ENCODE measurements at places on chromosomes 6 and 20.

DNA sequence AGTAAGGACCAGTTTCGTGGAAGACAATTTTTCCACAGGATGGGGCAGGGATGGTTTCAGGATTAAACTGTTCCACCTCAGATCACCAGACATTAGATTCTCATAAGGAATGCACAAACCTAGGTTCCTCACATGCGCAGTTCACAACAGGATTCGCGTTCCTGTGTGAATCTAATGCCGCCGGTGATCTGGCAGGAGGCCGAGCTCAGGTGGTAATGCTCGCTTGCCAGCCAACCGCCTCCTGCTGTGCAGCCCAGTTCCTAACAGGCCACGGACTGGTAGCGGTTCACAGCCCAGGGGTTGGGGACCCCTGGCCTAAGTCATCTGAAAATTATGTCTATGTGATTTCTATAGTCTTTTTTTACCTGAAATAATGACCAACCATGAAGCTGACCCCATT, 217.5 kb downstream of the TMEM200A start:
- no peaks in the 10 kb centered on the region for H3K4me1 ChIP-seq
- no peaks in the 10 kb centered on the region for H3K36me3 ChIP-seq
- no peaks in the 10 kb centered on the region for H3K27me3 ChIP-seq
- no peak for DNase-seq
- H3K27ac ChIP-seq, result no peak overlapping the region

DNA sequence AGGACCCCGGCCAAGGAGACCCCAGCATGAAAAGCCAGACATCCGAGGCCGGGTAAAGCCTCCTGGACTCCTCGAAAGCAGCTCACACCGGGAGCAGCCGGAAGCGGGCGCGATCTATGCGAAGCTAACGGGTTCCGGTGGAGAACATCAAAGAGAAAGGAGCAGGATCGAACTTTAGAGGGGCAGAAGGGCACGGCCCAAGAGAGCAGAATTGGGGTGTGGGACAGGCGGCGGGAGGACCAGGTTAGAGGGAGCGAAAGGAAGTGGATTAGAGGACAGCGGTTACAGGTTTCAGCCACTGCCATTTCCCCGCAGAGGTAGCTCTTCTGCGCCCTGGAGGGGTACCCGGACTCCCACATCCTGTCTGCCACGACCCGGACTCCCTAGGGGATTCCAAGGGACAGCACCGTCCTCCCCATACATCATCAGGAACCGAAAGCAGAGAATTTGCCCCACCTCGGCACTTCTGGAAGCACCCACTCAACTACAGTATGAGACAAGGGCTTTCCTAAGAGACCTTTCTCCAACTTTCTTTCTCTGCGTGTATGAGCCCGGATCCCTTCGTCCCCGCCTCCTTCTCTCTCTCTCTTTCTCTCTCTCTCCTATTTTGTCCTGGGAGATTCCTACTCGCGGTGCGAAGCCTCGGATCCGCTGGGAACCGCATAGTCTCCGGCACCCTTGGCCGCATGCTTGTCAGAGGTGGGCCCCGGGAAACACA, 507 bp upstream of the VGLL2 start:
- no peak overlapping the region for H3K27ac ChIP-seq
- no peaks in the 10 kb centered on the region for H3K36me3 ChIP-seq
- H3K27me3 ChIP-seq, result peaks cover 69% of the 10 kb centered on the region
- peaks cover 5% of the 10 kb centered on the region for H3K4me1 ChIP-seq

DNA sequence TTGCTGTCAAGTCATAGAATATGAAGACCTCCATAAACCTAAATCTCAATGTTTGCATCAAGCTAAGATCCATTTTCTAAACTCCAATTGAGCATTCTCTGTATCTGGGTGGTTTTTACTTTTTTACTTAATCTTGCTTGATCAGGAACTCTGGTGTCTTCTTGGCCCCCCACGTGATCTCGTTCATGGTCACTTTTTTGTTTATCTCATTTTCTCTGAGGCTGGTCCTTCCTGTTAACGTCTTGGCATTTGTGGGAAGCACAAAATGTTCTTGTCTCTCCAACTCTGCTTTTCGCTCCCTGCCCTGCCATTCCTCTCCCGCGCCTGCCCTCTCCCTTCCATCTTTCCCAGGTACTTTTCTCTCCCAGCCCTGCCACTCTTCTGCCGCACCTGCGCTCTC, 14.0 kb upstream of the MAPRE1 start:
- H3K4me1 ChIP-seq, result no peaks in the 10 kb centered on the region
- DNase-seq, result no peak
- H3K4me3 ChIP-seq, result no peak overlapping the region

GRCh38 chr6:38326837-38327236, 312.9 kb downstream of the BTBD9 start:
- no peak overlapping the region for H3K27ac ChIP-seq
- no peak overlapping the region for H3K4me3 ChIP-seq

DNA sequence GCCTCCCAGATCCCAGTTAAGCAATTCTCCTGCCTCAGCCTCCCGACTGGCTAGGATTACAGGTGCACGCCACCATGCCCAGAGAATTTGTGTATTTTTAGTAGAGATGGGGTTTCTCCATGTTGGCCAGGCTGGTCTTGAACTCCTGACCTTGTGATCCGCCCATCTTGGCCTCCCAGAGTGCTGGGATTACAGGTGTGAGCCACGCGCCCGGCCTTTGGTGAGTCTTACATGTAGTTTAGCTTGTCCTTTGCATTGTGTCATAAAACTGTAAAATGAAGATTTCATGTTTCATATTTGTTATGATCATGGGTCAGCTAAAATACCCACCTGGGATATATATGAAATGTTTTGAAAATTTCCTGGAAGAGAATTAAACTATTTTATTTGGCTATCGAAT, 183.5 kb downstream of the SASH1 start:
- H3K36me3 ChIP-seq, result no peaks in the 10 kb centered on the region
- no peak overlapping the region for H3K4me3 ChIP-seq
- H3K27me3 ChIP-seq, result no peaks in the 10 kb centered on the region

DNA sequence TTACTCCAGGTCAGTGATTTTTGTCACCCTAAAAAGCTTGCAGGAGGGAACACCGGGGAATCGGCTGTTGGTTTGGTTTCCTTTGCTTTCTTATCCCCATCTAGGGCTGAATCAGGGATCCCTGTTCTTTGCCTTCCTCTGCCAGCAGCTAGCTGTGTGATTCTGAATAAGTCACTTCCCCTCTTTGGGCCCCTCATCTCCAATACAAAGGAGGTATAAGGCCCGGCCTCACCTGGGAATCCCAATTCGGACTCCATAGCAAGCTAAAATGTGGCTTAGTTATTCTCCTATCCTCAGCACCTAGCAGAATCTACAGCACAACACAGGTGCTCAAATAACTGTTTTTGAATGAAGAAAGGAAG, 18.5 kb upstream of the ARMC12 start:
- H3K27me3 ChIP-seq, result no peaks in the 10 kb centered on the region
- peaks cover 4% of the 10 kb centered on the region for H3K4me1 ChIP-seq
- H3K27ac ChIP-seq, result peak overlapping the region; percentile 71
- H3K4me3 ChIP-seq, result no peak overlapping the region
- no peak for DNase-seq

DNA sequence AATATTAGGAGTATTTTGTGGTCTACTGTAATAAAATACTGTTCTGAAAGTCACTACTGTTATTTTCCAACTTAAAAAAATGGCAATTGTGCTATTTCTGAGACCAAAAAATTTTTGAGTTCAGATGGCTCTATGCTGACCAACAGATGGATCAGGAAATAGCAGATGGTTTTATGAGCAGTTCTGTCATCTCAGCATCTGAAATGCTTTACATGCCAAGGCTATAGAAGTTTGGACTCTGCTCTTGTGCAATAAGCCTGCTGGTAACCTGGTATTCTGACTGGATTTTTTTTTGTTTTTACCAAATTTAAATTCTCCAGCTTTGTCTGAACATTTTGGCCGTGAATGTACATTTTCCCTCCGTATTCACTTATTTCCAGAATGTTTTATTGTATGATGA, 1127.5 kb downstream of the GRIK2 start:
- H3K27ac ChIP-seq, result no peak overlapping the region
- no peaks in the 10 kb centered on the region for H3K4me1 ChIP-seq
- H3K36me3 ChIP-seq, result no peaks in the 10 kb centered on the region

DNA sequence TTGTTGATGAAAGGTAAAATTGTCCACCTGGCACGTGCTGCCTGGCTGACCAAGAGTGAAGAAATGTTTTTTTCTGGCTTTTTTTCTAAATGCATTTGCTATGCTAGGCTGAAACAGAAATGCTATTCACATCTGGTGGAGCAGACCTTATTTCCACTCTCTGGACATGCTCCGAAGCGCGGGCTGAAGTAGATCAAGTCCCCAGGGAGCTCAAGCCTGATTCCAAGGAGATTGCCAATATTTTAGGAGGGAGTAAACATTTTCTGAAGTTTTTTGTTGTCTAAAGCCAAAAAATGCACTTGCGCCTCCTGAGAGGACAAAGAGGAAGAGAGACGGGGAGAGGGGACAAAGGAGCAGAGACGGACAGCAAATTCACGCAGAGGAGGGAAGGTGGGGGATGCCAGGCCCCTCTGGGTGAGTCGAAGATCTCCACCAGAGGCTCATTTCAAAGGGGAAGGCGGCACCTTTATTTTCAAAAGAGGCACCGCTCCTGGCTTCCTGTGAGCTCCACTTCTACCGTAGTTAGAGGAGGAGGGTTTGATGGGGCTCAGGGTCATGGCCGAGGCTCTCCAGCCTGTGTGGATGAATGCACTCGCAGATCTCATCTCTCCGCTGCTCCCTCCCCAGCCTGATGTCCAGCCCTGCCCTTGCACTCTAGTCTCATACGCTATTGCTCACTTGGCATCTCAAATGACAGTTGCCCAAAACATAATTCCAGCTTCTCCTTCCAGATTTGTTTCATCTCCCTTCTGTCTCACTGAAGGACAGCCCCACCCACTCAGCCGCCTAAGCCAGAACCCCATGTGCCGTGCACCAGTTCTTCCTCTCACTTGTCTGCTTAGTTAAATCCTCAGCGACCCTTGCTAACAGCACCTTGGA, 23.1 kb upstream of the SMOC2 start:
- H3K36me3 ChIP-seq, result no peaks in the 10 kb centered on the region
- H3K4me3 ChIP-seq, result peak overlapping the region; percentile 5
- peak overlapping the region; percentile 57 for H3K27ac ChIP-seq
- no peaks in the 10 kb centered on the region for H3K4me1 ChIP-seq
- peak; percentile 56 for DNase-seq

DNA sequence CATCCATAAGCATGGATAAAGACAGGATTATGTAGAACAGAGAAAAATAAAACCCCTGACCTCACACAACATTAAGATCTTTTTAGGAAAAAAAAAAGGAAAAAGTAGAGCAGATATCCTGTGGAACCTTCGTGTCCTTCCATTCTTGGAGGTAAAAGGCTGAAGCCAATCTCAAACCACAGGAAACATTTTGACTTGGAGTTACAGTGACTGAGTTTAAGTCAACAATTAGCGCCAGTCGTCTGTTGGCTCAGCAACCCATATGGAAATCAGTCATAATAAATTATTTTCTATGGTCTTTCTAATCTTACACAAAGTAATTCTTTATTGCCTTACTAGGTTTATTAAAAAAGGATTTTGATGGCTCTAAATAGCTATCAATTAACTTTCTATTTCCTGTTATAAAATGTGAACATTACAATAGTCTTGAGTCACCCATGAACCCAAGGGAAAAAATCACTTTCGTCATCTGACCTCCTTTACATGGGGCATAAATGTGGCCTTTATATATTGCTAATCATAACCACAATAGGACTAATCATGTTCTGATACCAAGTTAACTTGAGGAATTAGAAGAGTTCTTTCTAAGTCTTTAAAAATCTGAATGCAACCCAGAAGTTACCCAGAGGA, 592.9 kb downstream of the TFAP2B start:
- H3K4me3 ChIP-seq, result no peak overlapping the region
- no peaks in the 10 kb centered on the region for H3K4me1 ChIP-seq
- H3K27me3 ChIP-seq, result no peaks in the 10 kb centered on the region
- no peaks in the 10 kb centered on the region for H3K36me3 ChIP-seq

- no peaks in the 10 kb centered on the region for H3K27me3 ChIP-seq
- H3K4me1 ChIP-seq, result no peaks in the 10 kb centered on the region
- H3K4me3 ChIP-seq, result no peak overlapping the region
- no peak overlapping the region for H3K27ac ChIP-seq
Measured at GRCh38 chr20:62117658-62118057, 4.6 kb upstream of the LSM14B start.

DNA sequence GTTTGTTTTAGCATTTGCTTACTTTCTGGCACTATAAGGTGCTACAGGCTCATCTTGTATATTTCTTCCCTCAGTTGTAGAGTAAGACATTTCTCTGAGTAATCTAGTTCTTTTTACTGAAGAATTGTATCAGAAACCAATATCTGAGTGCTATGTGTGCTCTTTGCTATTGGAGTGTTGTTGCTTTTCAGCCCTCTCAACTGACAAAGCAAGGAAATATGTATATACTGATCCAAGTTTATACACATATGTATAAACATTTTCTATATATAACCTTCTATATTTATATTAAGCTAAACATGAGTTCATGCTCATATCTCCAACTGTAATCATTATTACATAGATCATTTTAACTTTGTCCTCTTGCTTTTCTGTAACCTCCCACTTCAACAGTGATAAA, 405.7 kb downstream of the RFPL4B start:
- H3K27me3 ChIP-seq, result no peaks in the 10 kb centered on the region
- no peak for DNase-seq
- no peak overlapping the region for H3K27ac ChIP-seq
- no peaks in the 10 kb centered on the region for H3K4me1 ChIP-seq

DNA sequence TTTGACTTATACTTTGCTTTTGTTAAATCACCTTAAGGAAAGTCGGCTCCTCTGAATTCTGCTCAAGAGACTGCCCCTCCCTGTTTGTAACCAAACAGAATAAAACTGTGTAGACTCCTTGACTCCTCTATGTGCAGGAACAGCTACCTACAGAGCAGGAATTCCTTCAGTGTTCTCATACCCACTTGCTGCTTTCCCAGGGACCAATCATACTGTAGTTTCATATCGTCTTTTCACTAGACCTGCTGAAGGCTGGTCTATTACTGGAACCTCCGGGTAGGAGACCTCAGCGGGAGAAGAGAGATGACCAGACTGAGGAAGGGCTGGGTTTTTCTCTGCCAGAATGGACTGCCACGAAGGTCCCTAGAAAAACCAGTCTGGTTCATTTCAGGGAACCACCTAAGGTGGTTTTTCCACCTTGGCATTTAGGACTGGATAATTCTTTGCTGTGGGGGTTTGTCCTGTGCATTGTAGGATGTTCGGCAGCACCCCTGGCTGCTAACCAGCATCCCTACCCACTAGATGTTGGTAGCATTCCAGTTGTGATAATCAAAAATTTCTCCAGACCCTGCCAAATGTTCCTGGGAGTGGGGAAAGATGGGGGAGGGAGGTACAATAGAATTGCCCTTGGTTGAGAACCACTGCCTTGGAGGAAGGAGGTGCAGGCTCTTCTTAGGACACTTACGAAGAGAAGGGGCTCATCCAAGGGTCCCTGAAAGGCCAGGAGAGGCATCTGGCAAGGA, 80.5 kb downstream of the DNAAF9 start:
- H3K36me3 ChIP-seq, result no peaks in the 10 kb centered on the region
- no peak overlapping the region for H3K4me3 ChIP-seq
- no peak overlapping the region for H3K27ac ChIP-seq
- no peaks in the 10 kb centered on the region for H3K4me1 ChIP-seq

All from uterus (tissue), 4 donors.